ENCODE measurements at places on chromosomes 5 and 9.

DNA sequence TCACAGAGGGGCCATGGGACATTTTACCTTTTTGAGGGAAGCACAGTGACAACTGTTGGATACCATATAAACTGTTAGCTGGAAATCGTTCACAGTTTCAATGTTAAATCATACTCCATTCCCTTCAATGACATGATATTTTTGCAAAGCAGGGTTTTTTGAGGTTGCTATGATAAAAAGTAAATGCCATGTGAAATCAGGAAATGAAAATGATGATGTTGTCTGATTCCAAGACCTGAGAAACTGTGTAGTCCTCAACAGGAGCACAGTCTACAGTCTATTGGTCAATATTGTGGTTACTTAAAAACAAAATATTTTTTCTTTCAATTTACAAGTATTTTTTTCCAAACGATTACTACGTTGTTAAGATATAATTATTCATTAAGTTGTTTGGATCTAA, 24.0 kb upstream of the ADAM19 start:
- DNase-seq = no peak

GRCh38 chr5:54717870-54718269, 200.3 kb downstream of the SNX18 start:
- no peak for DNase-seq

DNA sequence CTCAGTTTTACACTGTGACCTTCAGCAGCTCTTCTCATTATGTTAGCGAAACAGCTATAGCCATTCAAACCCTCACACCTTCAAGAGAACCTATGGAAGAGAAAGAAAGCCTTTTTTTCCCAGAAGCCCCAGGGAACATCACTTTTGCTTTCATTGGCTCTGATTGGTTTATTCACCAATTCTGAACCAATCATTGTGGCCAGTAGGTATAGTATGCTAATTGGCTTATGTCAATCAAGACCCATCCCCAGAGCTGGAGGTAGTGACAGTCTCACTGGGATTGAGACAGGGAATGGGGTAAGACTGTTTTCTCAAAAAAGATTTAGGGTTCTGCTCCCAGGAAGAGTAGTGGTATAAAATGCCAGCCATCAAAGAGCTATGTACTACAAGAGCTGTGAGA, 74.1 kb upstream of the FSD1L start:
- no peak for DNase-seq

- DNase-seq = no peak
Measured at GRCh38 chr5:40791715-40792139, 6.4 kb downstream of the PRKAA1 start.

DNA sequence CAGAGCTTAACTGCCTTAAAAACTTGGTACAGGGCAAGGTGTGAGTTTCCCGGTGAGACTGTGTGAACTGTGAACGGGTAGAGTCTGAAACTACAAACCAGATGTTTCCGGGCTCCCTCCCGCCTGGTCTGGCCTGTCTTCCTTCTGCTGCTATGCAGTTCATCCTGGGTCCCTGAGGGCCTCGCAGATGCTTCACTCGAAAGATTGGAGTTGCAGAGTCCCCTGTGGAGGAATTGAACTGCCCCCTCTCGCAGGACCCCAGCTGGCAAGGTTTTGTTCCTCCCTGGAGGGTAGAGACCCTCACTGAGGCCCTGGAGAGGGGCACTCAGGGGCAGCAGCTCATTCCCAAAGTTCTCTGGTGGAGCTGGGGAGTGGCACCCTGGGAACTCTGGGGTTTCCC, 533 bp downstream of the DCANP1 start:
- no peak for DNase-seq

- peak; percentile 55 for DNase-seq
Measured at GRCh38 chr9:126860757-126861466, 473 bp downstream of the ZBTB34 start.

DNA sequence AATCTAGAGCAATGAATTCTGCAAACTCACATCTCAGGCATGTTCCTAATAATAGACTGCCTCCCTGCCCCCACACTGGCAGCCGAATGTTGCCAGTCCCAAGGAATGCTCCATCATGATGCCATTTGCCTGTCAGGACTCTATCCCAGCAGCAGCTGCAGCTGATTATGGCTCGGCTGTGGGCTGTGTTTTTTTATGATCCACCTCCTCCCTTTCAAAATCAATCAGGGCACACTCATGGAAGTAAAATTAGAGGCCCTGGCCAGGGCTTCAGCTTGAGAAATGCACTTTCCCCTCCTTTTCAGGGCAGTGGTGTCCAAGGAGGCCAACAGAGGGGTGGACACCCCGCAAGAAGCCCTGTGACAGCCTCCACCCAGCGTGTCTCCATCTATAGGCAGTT, 176.7 kb upstream of the S1PR3 start:
- DNase-seq = no peak

- DNase-seq = no peak
Measured at GRCh38 chr9:72255569-72255968, 106.3 kb downstream of the GDA start.

DNA sequence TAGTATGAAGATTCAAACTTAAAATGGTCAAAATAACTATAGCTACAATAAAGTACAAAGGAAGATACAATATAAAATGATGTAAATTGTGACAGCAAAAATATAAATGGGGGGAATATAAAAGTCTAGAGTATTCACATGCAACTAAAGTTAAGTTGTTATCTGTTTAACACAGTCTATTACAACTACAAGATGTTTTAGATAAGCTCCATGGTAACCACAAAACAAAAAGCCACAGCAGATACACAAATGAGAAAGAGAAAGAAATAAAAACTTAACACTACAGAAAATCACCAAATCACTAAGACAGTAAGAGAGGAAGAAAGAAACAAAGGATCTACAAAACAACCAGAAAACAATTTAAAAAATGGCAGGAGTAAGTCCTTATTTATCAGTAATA, 17.0 kb upstream of the SH3TC2 start:
- no peak for DNase-seq

DNA sequence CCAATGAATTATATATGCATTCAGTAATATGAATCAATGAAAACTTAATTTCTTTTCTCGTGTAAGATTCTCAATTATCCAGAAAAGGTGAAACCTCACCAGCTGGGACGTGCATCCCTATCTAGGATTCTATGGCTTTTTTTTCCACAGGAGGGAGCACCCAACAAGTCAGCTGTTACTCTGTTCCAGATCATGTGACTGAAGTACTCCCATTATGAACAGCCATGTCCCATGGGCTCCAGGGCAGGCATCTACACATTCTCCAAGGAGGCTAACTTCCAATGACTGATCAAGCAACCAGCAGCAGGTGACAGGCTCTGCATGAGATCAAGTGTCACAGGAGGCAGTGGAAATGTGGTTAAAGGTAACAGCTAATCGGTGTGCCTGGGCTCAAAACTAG, 118.8 kb downstream of the ELAVL2 start:
- no peak for DNase-seq

DNA sequence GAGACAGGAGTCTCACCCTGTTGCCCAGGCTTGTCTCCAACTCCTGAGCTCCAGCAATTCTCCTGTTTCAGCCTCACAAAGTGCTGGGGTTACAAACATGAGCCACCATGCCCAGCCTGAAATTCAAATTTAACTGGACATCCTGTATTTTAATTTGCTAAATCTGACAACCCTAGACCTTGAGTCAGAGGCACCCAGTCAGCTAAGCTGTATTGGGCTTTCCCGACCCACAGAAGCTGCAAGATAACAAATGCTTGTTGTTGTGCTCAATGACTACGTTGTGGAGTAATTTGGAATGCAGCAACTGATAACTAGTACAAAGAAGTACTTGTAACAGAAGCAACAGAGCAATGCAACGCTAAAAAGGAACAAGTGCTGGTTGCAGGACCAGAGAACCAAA, 533.1 kb downstream of the NTRK2 start:
- no peak for DNase-seq

GRCh38 chr5:2352101-2352861, 399.2 kb downstream of the IRX2 start:
- DNase-seq = no peak

GRCh38 chr9:35164711-35165110, 2.9 kb downstream of the UNC13B start:
- peak; percentile 91 for DNase-seq

DNA sequence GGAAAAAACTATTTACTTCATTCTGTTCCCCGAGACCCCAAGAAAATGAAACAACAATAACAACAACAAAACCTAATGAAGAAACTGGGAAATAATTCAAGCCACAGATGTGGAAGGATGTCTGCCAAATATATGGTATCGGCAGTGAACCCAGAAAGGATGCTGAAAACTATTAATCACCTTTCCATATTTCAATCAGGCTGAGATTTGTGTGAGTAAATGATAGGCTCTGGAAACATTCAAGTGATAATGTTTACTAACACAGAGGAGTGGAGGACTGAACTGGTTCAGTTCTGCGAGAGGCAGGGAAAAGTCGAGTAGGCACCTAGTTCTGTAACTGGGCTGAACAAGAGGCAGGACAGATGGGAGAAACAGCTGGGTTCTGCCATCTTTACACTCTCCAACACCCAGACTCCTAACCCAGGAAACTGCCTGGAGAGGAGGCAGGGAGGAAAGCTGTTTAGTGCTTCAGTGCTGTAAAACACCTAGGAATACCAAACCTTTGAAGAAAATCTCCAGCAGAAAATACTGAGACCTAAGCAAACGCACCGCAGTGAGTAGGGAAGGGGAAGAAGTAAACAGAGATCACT, 96.8 kb upstream of the GNA14 start:
- DNase-seq = no peak

DNA sequence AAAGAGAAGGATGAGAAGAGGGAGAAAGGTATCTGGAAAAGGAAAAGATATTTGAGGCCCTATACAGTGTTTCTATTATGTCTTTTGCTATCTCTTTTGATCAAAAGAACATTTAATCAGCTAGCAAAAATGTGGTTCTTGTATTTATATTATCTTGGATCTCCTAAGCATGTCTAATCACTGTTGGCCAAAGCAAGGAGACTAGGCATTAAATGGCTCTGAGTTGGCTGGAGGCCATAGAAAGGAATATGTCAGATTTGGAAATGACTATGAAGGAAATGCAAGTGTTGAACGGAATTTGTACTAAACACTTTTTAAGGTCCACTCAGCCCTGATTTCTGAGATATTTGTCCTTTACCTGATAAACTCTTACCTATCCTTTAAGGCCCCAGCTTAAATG, 22.4 kb upstream of the THG1L start:
- no peak for DNase-seq

GRCh38 chr9:86669422-86669821, 277.9 kb downstream of the GAS1 start:
- no peak for DNase-seq

GRCh38 chr5:83281658-83282057, 189.9 kb upstream of the VCAN start:
- DNase-seq = peak; percentile 27

- no peak for DNase-seq
Measured at GRCh38 chr9:109251776-109252106, 69.1 kb downstream of the EPB41L4B start.

DNA sequence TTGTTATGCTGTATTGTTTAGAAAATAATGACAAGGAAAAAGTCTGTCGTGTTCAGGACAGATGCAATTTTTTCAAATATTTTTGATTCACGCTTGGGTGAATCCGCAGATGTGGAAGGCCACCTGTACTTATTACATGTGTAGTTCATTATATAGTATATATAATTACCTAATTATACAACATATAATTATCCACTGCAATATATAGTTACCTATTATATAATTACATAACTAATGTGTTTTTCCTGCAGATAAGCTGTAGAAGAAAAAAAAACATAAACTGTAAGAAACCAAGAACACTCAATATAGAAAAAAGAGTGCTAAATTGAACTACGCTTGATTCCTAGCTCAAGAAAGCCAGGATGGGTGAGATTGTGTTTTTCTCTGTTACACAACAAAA, 93.6 kb upstream of the RANBP3L start:
- DNase-seq = no peak

GRCh38 chr9:91210318-91210717, 151.4 kb downstream of the AUH start:
- no peak for DNase-seq

DNA sequence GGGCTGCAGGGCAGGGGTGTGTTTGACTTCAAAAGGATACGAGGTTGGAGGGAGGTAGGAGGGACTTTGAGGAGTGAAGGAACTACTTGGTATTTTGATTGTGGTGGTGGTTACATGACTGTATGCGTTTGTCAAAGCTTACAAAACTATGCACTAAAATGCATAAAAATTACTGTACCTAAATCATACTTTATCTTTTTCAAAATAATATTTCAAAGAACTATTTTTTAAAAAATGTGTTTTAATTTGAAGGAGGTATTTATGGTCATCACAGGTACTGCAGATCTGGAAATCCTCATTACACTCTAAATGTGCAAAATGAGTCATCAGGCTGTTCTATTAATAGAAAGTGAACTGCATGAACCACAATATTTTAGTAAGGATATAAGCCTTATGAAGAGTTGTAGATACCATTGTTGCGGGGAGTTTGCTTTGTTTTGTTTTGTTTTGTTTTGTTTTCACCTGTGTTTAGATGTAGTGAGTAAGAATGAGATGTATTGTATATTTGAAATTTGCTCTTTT, 116.9 kb downstream of the ARRDC3 start:
- peak; percentile 64 for DNase-seq

GRCh38 chr9:129336601-129337331, 158.7 kb upstream of the IER5L start:
- DNase-seq = peak; percentile 31

GRCh38 chr5:15008476-15008875, 136.9 kb upstream of the ANKH start:
- DNase-seq = peak; percentile 91

GRCh38 chr5:19920761-19921160, 67.2 kb downstream of the CDH18 start:
- DNase-seq = no peak

DNA sequence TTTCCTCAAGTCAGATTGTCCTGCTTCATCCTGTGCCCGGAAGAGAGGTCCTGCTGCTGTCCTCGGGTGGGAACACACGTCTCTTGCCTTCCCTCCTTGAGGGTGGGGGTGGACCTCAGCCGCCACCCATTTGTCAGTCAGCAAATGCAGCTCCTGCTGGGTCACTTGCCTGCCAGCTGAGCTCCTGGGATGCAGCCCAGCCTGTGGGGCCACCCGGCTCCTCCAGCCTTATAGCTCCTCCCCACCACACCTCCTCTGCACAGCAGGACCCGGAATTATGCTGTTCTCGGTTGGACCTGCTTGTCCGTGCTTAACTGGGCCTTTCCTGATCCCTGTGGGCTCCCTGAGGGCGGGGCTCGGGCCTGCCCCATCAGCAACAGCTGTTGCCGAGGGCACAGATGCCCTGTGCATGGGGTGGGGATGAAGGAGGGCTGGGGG, 52.7 kb downstream of the RXRA start:
- DNase-seq = peak; percentile 44

DNA sequence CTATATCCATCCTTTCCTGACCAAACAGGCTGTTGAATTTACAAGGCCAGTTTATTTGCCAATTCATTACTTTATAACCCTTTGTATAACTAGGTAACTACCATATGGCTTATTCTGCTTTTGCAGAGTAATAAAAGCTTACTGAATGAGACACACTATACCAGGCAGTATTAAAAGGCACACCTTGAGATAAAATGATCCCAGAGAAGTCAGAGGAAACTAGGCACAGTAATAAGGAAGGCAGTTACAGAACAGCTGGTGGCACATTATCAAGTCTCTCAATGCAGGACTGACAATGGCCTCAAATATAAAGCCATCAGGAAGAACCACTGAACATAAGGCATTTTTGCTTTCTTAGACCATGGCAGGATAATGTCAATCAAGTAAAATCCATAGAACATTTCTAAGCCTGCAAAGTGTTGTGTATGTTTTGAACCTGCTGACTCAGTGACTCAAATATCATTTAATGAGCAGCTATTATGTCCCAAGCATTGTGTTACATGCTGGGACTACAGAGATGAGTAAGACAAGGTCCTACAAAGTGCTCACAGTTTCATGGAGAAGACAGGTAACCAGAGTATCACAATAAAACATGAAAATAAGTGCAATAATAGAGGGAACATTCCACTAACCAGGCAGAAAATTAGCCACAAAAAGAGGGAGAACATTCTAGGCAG, 52.5 kb downstream of the OXCT1 start:
- DNase-seq = no peak

Data from dermis blood vessel endothelial cell (primary cell).